ENCODE measurements at places on chromosomes 3 and 15.

GRCh38 chr3:184144505-184144904 is 9.3 kb downstream of the EIF2B5 start:
- DNase-seq = no peak

DNA sequence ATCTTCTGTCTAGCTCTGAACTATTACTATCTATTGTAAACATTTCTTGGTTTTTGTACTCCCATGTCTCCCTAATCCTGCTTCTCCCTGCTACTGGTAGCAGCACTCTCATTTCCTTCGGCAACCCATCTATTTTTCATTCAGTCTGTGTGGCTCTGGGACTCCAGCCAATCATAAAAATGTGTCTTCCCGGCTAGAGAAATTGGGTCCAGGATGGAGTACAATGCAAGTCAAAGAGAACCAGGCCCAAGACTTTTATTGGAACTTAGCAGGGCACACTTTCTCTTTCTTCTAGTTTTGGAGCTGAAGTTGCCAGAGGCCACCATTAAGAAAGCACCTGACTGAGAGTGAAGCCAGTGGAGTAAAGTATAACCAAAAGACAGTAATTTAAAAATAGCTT is 22.8 kb upstream of the ARHGEF26 start:
- peak; percentile 23 for DNase-seq

- DNase-seq = no peak
Measured at GRCh38 chr3:37772773-37773354, 88.8 kb upstream of the CTDSPL start.

- DNase-seq = peak; percentile 39
Measured at GRCh38 chr3:101758224-101758623, 20.8 kb upstream of the NXPE3 start.

- DNase-seq = no peak
Measured at GRCh38 chr3:178443634-178444033, 92.6 kb upstream of the KCNMB2 start.

GRCh38 chr3:155815030-155815545 is 9.0 kb upstream of the C3orf33 start:
- DNase-seq = no peak

DNA sequence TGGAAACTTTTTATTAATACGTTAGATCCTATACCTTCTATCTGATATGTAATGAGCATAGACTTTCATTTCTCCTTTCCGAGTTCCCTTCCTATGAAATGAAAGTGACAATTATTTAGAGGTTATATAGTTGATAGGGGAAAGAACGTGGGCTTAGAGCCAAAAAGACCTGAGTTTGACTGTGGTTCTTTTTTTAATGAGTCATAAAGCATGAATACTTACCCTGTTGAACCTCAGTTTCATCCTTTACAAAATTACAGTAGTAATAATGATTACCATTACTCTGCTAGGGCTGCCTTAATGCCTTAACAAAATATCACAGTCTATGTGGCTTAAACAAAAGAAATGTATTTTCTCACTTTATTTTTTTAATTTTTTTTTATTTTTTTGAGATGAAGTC is 75.9 kb downstream of the AGBL1 start:
- DNase-seq = no peak

DNA sequence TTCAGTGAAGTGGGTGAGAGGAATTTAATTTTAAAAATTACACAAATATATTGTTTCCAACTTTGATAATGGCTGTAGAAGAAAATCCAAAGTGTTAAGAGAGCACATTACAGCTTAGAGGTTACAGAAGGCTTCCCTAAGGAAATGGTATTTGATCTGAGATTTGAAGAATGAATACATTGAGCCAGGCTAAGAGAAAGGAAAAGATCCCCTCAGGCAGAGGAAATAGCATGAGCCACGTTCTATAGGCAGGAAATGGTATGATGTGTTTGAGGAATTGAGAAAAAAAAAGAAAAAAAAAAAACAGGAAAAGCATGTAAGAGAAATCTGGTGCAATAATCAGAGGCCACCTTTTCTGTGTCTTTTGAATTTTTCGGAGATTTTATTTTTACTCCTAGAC is 48.6 kb downstream of the UNC13C start:
- DNase-seq = no peak

GRCh38 chr3:56131974-56132590 is 336.2 kb downstream of the ERC2 start:
- no peak for DNase-seq

DNA sequence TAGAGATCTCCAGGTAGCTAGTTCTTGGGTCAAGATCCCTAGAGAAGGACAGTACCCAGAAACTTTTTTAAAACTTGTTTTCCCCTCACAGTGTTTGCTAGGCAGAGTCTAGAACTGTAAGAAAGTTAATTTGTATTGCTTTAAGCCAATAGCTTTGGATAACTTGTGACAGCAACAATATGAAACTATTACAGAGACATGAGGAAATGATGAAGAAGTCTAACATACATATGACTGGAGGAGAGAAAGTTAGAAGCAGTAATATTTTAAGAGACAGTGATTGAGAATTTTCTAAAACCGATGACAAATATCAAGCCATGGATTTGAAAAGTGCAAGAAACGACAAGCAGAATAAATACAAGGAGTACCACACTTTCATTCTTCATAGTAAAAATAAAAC is 10.0 kb downstream of the HMG20A start:
- no peak for DNase-seq

- no peak for DNase-seq
Measured at GRCh38 chr3:117355566-117355965, 646.0 kb downstream of the TUSC7 start.

DNA sequence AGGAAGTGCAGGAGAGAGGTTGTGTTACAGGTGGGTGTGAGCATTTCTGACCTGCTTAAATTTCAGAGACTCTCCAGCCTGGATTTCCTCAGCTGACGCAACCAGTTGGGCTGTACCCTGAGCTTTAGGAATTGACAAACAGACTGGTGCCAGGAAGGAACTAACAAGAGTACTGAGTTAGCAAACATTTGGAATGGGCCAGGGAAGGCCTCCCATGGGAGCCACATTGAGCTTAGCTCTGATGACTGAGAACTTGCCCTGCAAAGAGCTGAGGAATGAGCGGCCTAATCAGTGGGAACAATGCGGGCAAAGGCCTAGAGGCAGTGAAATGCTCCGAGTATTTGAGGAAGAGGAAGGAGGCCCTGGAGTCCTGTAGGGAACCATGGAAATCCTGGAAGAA is 254.2 kb downstream of the FEZF2 start:
- no peak for DNase-seq

DNA sequence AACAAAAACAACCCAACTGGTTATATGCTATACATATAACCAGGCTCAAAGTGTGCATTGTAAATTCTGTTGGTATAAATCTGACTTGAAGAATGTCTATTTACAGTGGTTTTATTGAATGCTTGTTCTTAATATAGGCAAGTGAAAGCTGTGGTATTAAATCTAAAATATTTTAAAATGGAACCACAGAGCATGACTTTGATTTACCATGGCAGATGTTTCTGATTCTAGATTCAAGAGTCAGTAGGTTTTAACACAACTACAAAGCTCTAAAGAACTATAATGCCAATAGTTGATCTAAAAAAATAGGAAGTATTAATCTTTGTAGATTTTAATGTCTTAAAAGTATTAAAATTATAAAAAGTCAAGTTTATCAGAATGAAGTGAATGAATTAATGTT is 141.9 kb upstream of the PLSCR5 start:
- DNase-seq = no peak

DNA sequence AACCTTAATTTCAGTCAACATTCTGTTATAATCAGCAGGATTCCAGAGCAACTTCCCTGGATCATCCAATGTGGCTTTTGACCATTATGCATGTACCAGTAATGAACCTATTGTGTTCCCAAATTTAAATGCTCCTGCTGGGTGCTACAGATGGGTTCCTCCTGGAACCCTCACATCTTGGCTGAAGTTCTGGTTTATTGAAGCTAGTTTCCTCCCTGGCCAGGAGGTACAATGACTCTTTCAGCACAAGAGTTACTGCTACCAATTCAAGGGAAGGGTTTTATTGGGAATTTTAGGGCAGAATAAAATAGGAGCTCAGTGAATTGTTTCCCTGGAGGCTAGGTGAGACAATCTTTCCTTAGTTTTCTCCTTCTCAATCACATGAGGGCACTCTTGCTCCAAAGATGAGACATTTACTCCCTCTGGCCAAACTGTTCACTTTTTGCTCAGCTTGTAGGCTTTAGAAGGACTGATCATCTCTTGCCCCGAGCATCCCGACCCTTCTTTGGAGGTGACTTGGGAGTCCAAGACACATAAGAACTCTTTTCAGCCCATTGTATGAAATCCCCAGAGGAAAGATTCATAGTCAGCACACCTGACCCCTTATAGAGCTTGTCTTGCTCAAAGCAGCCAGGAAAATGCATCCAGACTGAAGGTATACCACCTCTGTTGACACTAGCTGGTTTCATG is 8.8 kb upstream of the NPHP3 start:
- DNase-seq = no peak

- no peak for DNase-seq
Measured at GRCh38 chr3:45792516-45793172, 3.7 kb downstream of the SLC6A20 start.

DNA sequence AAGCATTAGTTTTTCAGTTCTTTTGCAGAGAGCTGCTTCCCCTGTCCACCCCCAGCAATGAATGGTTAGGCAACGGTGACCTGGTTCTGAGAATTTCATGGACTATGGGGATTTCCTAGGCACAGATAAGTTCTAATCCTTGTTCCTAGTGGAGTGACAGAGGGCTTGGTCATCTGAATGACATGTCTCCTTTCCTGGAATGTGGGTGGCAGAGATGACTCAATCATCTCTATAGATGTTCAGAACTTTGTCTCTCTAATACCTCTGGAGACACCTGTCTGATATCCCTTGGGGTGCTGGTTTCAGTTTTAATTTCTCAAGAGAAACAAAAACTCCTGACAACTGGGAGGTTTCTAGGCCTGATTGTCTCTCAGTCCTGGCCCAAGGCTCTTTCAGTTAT is 10.4 kb downstream of the PLA2G4E start:
- DNase-seq = no peak

- DNase-seq = no peak
Measured at GRCh38 chr3:169118666-169119370, 544.7 kb downstream of the MECOM start.

GRCh38 chr3:56806407-56806806 is 4.7 kb upstream of the ARHGEF3 start:
- peak; percentile 48 for DNase-seq

GRCh38 chr3:48552111-48552951 is 4.3 kb downstream of the PFKFB4 start:
- no peak for DNase-seq

DNA sequence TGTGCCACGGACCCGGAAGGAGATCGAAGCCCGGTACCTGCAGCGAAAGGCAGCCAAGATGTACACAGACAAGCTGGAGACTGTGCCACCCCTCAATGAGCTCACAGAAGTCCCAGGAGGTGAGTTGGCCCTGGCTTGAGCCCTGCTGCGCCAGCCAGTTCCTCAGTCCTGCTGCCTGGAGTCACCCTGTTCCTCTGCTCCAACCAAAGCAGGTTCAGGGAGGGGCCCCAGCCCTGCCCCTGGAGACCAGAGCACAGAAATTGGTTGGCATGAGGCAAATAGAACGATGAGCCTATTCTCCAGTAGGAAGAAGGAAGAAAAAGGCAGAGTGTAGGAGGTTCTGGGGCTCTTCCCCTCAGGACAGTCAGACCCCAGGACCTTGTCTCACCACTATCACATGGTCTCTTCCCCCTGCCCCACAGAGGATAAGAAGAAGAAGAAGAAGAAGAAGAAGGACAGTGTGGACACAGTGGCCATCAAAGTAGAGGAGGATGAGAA is 8.0 kb downstream of the TMIE start:
- DNase-seq = no peak

GRCh38 chr15:47862402-47862801 is 145.1 kb downstream of the SEMA6D start:
- DNase-seq = no peak

DNA sequence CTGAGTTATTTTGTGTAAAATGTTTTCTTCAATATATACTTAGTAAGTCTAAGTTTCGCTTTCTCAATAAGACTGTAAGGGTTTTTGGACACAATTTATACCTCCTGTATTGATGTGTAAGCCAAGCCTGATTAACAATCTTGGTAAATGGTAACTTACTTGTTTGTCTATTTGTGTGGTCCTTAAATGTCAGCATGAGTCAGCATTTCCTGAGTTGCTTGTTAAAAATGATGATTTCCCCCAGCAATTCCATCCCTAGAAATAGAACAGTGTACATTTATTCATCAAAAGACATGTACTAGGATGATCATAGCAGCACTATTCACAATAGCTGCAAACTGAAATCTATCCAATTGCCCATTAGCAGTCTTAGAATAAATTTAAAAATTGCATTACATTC is 53.4 kb upstream of the LRIG1 start:
- DNase-seq = no peak

DNA sequence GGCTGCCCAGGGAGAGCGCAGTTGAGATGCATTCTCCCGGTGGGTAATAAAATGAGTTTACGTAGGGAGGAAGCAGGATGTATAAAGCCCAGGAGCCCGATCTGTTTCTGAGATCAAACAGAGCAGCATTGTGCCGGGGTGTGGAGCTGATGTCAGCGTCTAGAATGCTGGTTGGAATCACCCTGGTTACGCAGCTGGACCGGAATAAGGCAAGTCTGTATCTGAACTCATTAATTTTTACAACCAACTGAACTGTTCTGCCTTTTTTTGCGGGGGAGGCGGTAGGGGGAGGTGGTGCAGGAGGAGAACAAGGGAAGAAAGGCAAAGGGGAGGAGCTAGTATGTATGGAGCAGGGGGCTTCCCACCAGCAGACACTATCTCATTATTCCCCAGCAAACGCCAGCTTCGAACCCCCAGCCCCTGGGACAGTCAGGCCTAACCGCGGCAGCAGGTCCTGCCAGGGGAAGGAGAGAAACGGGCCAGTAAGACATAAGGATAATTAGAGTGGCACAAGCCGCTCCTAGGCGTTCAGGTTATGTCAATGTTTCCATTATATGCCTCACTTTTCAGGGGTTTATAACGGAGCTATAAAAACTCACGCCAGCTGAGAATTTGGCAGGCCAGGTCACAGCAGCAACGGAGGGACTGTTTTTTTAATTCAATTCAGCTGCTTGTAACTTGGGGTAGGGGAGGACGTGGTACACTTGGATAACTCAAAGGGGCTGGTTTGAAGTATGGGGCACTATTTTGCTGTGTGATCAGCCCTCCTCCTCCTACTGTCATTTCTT is 175.3 kb upstream of the HES1 start:
- DNase-seq = peak; percentile 26

- DNase-seq = no peak
Measured at GRCh38 chr15:47951781-47952180, 169.0 kb upstream of the SLC24A5 start.

GRCh38 chr3:188000361-188000861 is 153.5 kb upstream of the LPP start:
- no peak for DNase-seq
